ENCODE measurements at places on chromosomes 12 and 14.
A peak's percentile ranks its signal among the peaks of the same experiment; 100 is the strongest.

DNA sequence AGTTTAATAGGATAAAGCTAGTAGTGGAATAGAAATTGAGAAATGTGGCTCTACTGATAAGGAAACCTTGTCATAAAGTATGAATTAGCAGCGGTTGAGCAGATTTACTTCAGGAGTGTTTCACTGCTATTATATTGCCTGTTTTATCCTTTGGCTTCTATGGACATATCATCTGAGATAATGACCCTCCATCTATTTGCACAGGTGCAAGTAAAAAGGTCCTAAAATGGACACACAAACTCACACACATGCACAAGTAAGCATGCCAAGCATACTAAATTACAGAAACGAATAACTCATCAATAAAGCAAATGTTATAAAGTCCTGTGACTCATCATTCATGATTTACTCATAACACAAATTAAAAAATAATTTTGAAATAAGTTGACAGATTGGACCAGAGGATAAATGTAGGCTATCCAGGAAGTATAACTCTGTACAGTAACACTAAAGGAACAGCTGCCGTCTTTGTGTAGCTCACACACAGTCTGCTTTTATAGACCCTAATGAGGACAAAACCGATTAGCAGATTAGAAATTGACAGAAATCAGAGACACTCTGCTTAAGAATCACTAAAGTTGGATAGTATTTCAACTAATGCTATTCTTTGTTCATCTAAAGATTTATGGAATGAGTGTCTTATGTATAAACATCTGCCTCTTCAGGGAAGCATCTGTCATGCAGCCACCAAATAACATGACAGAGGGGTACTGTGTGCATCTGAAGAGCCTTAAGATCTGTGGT is 73.9 kb downstream of the SYT1 start:
- no peak for DNase-seq

- DNase-seq, result no peak
Observed at GRCh38 chr14:59269466-59269865, 81.0 kb downstream of the DAAM1 start.

GRCh38 chr14:79165471-79166090 is 995.4 kb downstream of the NRXN3 start:
- no peak for DNase-seq

DNA sequence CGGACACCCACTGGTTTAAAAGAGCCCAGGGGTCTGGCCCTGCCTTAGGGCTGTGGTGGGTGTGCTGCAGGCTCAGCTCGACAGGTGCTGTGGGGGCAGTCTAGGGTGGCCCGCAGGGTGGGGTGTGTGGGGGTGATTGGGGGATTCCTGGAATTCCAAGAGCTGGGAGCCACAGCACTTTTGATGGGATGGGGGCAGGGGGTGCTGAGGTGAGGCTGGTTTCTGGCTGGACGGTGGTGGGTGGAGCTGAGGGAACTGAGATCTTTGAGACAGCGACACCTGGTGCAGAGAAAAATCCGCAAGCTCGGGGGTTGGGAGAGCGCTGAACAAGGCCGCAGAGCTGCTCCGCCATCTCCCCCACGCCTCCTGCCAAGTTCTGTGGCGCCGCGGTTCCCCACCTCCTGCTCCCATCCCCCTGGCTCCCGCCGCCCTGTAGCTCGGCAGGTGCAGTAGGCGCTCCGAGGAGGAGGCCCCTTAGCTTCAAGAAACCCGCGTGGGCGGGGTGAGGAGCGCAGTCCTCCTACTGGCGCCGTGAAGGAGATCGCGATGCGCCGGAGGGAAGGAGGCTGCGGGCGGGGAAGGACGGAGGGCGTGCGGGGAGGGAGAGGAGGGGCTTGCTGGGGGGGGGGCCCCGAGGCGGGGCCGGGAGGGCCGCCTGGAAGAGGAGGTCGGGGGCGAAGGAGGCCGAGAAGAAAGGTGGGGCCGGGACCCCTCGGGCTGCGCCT is 1.3 kb upstream of the TEDC1 start:
- DNase-seq, result peak; percentile 68

- DNase-seq, result no peak
Observed at GRCh38 chr12:101783838-101784237, 44.6 kb upstream of the SYCP3 start.

- no peak for DNase-seq
Observed at GRCh38 chr12:107287436-107288413, 194.4 kb upstream of the CRY1 start.

GRCh38 chr14:92397150-92397952 is 74.4 kb downstream of the SLC24A4 start:
- peak; percentile 55 for DNase-seq

DNA sequence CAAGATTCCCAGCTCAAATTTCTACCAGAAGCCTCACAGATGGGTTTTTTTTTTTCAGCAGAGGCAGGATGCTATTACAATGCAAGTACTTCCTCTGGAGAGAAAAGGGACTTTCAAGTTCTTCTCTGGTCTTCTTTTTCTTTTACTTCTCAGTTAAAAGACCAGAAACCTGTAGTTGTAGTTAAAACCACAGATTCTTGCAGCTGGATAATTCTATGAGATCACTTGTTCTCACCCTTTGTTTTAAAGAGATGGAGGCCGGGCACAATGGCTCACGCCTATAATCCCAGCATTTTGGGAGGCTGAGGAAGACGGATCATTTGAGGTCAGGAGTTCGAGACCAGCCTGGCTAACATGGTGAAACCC is 47.6 kb upstream of the OVCH1 start:
- DNase-seq, result no peak

- no peak for DNase-seq
Observed at GRCh38 chr14:35419429-35419841, 14.9 kb upstream of the NFKBIA start.

DNA sequence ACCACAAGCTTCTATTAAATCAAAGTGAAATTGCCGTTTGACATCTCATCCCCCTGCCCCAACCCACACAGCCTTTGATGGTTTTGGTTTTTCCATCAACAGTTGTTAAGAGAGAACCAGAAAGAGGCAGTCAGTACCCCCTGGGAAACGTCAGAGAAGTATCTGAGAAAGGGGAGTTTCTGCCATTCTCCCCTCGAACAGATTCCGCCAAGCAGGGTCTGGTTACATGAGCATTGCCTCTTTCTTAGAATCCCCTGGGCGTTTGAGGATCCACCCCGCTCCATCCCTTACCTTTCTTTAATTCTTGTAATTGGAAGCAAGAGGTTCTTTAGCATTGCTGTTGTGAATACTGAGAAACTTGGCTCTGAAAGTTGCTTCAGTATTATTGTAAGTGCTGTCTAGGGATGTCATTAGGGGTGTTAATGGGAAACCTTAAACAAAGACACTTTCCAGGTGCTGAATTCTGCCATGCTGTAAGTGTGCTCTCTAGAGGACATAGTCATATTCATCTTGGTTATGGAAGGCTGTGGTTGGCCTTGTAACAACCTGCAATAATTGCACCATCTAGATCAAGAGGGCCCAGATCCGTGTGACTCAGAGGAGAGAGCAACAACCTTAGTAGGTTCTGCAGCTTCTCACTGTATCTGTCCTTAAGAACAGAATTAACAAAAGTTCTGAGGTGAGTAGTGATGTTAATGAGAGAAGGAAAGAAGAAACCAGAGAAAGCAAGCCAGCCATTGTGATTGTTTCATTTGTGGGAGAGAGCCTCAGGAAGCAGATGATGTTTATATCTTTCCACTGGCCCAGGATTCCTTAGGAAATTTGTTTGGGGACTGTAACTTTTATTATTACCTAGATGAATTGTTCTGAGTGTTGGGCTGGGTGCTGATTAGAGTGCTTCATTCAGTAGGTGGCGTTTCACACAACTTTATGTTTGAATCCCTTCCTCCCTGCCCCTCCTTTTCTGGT is 9.0 kb downstream of the TMBIM6 start:
- DNase-seq, result peak; percentile 32

DNA sequence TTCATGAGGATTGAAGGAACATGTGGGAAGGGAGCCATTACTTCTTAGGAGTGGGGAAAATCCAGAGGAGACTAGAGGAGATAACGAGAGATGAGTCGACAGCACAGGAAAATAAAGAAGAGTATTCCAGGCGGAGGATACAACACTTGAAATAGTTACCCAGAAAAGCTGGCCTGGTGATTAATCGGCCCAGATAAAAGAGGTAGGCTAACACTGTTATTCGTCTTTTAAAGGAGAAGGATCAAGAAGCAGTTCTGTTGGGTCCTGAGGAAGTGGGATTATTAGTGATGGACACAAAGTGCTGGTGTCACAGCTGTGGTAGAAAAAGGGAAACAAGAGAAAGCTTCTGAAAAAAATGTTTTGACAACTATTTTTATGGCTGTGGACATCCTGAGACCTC is 425.3 kb downstream of the ZFP36L1 start:
- peak; percentile 50 for DNase-seq

DNA sequence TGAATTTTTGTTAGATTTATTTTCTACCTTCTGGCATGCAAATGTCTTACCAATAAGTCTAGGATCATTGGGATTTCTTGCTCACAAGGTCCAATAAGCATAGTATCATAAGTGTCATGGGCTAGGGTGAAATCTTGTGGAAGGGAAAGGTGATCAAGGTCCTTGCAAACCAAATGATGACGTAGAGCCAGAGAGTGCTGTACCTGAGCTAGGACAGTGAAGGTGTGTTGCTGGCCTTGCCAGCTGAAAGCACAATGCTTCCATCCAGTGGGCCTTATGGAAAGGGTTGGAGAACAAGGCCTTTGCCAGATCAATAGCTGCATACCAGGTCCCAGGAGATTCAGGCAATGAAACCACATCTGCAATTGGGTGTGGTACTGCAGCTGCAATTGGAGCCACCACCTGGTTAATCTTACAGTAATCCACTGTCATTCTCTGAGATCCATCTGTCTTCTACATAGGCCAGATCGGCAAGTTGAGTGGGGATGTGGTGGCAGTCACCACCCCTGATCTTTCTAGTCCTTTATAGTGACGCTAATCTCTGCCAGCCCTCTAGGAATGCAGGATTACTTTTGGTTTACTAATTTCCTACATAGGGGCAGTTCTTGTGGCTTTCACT is 208.9 kb upstream of the MYL2 start:
- DNase-seq, result no peak

DNA sequence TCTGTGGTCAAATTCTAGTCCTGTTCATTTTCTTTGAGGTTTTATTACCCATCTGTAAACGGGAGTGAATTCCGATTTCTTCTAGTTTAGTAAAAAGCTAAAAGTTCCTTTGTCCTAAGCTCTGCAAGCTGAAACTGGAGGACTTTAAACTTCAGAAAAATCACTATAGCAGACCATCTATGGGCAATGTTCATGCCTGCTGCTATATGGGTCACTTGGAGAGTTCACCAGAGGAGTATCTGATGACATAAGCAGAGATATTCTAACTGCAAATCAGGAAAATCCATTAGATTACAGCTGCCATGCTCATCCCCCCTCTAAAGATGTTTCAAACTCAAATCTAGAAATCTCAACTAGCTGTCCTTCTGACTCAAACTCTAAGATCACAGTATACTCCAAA is 193.0 kb upstream of the RTL1 start:
- DNase-seq, result no peak

DNA sequence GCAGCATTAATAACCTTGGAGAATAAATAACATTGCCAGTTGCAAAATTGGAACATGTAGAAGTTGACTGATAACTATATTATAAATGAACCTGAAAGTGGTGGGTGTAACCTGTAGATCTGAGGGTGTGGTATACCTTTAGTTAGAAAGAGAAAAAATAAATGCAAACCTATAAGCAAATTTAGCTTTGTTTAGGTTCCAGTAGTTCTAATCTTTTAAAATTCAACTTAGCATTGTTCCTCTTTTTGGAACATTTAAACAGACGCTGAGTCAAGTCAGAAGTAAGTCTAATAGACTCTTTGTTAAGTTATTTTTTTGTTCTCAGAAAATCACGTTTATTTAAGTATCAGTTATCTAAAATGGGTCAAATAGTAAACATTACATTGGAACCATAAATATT is 120.0 kb downstream of the DNAI7 start:
- no peak for DNase-seq

DNA sequence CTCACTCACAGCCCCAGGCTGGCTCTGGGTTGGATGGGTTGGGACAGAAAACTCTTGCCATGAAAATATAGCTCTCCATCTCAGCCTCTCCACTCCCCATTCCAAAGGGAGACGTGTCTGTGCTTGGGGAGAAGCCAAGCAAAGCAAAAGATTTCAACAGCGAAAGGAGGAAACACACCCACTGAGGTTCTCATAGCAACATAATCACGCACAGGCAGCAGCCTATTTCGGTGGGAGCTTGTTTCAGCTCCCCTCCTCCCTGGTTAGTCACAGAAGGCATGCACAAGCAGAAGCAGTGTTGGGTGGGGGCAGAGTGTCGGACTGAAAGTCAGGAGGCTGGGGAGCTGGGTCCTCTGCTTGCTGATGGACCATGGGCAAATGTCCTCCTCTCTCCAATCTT is 1.9 kb upstream of the PRMT8 start:
- DNase-seq, result peak; percentile 78

DNA sequence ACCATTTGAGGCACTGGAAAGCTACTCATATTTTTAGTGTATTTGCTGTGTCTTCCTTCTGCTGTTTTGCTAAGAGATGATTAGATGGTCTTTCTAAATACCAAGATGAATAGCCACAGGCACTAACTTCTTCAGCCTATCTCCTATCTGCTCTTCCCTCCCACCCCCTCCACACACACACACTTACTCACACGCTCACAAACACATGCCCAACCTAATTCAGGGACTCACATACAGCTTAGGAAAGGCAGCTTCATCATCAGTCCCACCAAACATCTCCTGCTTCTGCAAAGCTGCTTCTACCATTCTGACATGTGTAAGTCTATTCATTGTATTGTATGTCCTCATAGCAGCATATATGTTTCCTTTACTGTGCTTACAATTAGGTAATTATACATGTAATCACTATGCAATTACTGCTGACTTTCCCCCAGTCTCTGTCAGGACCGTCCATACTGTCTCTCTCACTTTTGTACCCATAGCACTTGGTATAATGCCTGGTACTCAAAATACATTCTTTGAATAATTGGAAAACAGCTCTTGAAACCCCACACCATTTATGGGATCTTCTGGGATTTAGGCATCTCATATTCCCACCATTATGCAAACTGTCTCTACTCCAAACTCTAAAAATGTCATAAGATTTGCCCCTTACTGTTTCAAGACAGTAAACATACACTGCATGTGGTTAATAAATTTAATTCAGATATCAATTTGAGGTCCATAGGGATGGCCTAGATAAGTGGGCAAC is 83.3 kb upstream of the HIF1A start:
- no peak for DNase-seq

GRCh38 chr14:66377574-66377973 is 108.6 kb upstream of the CCDC196 start:
- no peak for DNase-seq
